ENCODE measurements at places on chromosomes 16 and 17. TPM values are rescaled to one million over a fixed set of nuclear protein-coding genes. Genes with fewer than 3 reads are reported as not detected.

The TBC1D3 gene
- not detected for total RNA-seq

The AATK gene
- total RNA-seq = 0.62 TPM

DNA sequence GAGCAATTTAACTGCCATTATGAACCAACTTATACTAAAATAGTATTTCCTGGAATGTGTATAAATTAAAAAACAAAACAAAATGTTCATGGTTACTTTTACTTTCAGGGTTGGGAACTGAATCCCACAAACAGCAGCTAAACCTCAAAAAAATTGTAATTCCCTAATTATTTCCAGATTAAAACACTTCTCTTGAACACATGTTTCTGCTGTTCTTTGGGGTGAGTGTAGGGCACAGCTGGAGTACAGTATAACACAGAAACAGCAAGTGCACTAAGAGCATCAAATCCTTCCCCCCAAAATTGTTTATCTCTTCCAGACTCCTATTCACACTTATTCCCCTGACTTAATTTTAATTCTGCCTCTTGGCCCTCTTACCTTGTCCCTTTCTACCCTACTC, 56.4 kb downstream of the KANSL1 start:
- no peak overlapping the region for H3K4me3 ChIP-seq
- DNase-seq = no peak
- peaks cover 17% of the 10 kb centered on the region for H3K36me3 ChIP-seq

DNA sequence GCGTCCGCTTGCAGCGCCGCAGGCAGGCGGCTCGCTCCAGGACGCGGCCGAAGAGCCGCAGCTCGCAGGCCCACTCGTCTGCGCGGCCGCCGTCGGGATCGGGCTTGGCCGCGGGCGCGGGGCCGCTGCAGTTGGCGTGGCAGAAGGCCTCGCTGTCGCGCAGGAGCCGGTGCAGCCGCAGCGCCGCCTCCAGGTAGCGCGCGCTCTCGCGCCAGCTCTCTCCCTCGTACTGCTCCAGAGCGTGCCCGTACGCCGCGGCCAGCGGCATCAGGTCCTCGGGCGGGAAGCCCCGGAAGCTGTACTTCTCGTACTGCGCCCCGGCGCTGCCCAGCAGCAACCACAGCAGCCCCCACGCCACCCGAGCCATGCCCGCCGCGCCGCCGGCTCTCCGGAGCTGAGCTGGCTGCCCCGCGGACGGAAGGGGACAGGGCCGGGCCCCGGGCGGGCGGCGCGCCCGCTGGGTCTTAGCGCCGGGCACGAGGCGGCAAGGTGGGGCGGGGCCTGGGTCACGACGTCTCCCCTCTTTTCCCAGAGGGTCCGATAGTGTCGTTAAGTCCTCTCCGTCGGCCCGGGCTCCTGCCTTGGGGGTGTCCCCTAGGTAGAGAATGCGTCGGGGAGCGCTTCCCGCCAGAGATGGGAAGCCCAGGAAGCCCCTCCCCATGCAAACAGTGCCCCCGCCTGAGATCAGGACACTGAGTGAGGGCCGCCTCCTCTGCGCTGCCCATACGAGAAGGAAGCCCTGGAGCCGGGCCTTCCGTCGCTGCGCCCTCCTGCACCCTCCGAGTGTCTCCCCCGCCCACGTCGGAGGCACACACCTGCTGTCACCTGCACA, at the start of gene P3H4:
Gene P3H4 (minus strand): TSS at position 401 of the 832 bp plus-strand sequence. CDS start 34 bp downstream, at position 367.
- peak within 1 kb of the TSS; percentile 86 for H3K27ac ChIP-seq
- peaks cover 30% of the 10 kb centered on the region for H3K27me3 ChIP-seq
- H3K36me3 ChIP-seq = peaks cover 1% of the 10 kb centered on the region
- H3K4me3 ChIP-seq = peak within 1 kb of the TSS; percentile 90
- DNase-seq = peak; percentile 70

DNA sequence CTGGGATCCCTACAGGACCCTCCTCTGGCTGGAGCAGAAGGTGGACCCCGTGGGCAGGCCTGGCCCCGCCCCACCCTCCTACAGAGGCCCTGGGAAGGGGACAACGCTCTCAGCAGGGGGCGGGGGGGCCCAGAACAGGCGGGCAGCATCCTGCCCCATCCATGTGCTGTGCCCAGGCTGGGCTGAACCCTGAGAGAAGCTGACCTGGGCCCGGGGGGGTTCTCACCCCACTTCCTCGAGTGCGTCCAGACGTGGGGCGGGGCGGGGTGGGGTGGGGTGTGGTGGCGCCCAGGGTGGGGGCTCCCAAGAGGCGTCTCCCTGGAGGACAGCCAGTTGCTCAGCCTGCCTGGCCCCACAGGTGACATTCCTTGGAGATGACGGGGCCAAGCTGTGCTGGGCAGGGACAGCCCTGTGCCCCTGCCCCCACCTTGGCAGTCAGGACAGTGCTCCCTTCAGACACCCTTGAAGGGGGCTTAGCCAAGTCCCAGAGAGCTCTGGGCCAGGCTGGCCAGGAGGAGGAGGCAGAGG, 390 bp upstream of the UNC13D start:
- DNase-seq = no peak
- H3K27ac ChIP-seq = peak overlapping the region; percentile 97
- H3K4me1 ChIP-seq = peaks cover 16% of the 10 kb centered on the region
- H3K27me3 ChIP-seq = no peaks in the 10 kb centered on the region

GRCh38 chr16:85529489-85530369, 83.4 kb upstream of the GSE1 start:
- no peak overlapping the region for H3K27ac ChIP-seq
- H3K36me3 ChIP-seq = no peaks in the 10 kb centered on the region
- H3K4me3 ChIP-seq = no peak overlapping the region

- H3K27me3 ChIP-seq = no peaks in the 10 kb centered on the region
- peak overlapping the region; percentile 97 for H3K27ac ChIP-seq
- peaks cover 42% of the 10 kb centered on the region for H3K4me1 ChIP-seq
- peak overlapping the region; percentile 98 for H3K4me3 ChIP-seq
- DNase-seq = no peak
Measured at GRCh38 chr17:45408611-45409421, 23.9 kb downstream of the ARHGAP27 start.

DNA sequence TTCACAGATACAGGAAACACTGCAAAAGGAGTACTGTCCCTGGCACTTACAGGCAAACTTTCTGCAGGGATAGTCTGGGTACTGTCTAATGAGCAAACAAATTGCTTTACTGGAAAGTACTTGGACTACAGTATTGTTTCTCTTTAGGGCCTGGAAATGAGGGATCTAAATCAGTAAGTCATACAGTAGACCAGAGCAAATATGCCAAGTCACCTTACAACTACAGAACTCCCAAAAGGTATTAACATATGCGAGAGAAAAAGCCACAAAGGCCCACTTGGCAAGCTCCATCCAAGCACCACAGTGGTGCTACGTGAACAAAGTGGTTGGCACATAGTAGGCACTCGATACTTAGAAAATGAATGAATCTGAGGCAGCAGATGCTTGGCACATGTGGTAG, 87.8 kb downstream of the ZZEF1 start:
- no peak overlapping the region for H3K27ac ChIP-seq
- H3K4me3 ChIP-seq = no peak overlapping the region
- peaks cover 43% of the 10 kb centered on the region for H3K36me3 ChIP-seq
- no peak for DNase-seq

All from activated T-helper 1 cell treated with anti-CD3 and anti-CD28 coated beads, Interleukin-12 subunit alpha, Interleukin-12 subunit beta, Interleukin-2, Interleukin-4 antibody, amounts not matched to agents 30 ng/mL and 10 ng/mL and 1 ng/mL, durations not matched to agents 14 hours and 24 hours and 36 hours (primary cell).